Left renal pelvis (tissue), 4 donors: ENCODE measurements at places on chromosomes 1 and 21. TPM values are rescaled to one million over a fixed set of nuclear protein-coding genes. Genes with fewer than 3 reads are reported as not detected.

DNA sequence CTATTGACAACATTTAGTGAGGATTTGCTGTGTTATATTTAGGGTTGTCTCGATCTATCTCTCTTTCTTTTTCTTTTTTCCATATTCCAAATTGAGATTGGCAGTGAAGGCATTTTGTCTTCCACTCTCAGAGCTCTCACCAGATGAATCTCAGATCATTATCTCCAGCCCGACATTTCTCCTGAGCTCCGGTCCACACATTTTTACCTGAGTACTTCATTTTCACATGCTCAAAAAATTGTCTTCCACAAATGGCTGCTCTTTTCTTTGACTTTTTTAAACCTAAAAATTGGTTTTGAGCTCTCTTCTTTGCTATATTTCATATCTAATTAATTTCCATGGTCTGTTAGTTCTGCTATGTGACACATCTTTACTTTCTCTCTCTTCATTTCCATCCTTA, 56.9 kb upstream of the ASB17 start:
- DNase-seq = no peak

DNA sequence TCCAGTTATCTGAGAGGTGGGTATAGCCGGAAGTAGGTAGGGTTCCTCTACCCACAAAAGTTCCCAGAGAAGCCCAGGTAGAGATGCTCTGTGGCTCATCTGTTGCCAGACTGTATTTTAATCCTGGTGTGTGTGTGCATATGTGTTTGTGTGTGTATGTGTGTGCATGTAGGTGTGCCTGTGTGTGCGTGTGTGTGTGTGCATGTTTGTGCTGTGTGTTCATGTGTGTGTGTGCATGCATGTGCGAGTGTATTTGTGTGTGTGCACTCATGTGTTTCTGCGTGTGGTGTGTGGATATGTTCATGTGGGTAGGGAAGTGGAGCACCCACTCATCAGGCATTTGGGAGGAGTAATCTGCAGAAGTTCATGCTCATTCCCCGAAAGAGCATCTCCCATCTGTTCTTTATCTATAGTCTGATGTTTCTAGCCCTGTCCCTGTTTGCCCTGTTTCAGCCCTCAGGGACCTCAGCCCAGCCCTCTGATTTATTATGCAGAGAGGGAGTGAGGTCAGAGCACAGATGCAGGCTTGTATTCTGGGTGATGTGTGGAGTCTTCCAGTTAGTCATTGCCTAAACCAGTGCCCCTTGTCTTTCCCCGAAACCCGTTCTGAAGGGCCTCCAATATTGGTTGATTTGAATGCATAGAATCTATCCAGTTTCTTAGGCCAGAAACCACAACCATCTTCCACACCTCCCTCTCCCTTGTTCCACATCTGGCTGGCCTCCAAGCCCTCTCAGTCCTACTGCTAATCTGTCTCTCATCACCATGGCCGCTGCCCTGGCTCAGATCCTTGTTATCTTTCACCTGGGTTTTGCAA, 69.1 kb downstream of the DISC1 start:
- DNase-seq = no peak

CLDN17 gene
- not detected for polyA plus RNA-seq

GRCh38 chr1:36175137-36176095, 19.5 kb downstream of the MAP7D1 start:
- DNase-seq = no peak

DNA sequence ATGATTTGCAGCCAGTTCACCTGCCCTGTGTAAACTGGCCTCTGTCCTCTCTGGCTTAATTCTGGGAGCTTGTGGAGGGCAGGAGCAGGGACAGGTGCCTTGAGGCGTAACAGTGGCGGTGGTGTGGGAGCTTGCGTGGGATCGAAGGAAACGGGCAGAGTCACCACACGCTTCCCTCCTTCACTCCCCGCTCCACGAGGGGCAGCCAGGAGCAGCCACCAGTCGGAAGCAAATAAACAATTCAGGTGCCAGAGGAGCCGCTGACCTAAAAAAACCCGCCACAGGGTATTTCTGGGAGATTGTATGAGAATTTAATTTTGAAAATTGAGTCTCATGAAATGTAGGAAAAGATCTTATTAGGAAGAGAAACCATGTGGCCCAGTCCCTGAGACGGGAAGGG, 26.0 kb downstream of the FAAP20 start:
- no peak for DNase-seq

GUCA2A gene
- polyA plus RNA-seq = not detected

TNFRSF1B gene
- 8.5 TPM for polyA plus RNA-seq

VSIG8 gene
- 0.76 TPM for polyA plus RNA-seq

DNA sequence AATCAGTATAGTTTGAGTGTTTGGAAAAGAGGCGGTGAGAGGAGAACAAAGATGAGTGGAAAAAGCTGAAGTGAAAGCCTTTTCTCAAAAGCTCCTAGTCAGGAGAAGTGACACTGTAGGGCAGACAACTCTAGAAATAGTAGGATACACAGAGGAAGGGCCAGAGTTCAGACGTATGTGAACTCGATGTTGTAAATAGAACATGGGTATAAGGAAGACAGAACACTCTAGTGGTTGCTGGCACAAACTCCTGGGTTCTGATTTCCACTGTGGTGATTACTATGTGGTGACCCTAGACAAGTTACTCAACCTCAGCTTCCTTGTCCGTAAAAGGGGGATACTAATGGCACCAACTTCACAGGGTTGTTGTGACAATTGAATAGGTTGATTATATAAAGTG, 30.2 kb upstream of the MGST3 start:
- DNase-seq = no peak

DNA sequence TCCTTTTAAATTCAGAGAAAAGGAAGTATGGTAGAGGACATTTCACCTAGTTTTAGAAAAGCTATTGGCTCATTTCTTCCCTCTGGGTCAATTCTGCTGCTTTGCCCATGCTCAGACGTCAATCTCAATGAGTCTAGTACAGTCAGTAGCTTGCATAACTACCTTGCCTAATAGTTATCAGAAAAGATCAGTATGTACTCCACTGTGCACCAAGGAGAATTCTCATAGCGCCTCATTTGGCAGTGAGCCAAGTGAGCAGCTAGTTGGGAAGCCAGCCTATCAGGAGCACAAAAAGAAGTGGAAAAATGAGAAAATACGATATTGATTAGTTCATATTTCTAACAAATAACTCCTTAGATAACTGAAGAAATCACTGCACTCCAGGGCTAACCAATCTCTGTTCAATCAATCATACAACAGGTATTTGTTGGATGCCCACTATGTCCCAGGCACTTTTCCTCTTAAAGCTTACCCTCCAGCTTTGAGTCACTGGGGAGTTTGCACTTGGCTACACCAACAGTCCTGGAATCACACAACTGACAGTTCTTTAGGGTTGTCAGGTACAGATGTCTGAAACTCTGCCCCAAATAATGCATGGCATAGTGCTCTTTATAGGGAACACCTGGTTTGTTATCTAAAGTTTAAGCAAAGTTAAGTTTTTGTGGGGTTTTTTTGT, 50.2 kb downstream of the PRDX6 start:
- no peak for DNase-seq

TFAP2E gene
- polyA plus RNA-seq = 0.96 TPM

DNA sequence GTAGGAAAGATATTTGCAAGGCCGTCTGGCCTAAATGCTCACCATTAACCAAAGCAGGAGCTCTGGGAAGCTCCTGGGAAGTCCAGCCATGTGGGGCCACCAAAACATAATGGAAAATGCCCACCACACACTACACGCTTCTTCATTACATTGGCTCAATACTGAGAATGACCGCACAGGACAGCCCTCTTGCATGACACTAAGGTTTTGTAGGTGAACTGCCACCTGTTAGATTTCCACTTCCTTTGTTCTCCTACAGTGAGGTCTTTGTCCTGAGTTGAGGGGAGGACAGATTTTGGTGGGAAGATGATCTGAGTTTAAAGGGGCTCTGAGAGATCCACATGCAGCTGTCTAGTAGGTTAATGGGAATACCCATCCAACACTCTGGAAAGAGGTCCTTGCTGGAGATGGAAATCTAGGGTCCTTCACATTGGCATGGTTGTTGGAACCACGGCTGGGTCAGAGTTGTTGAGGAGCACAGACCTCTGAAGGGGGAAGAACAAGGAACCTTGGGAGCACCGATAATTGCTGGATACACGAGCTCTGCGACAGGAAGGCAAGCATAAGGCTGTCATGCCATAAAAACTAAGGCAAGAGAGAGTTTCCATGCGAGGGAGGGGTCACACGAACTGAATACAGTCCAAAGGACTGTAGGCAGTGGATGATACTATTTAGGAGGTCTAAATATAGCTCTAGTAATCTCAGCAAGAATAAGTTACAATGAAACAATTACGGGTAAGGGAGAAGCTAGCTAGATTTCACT, 105.5 kb upstream of the IRF2BP2 start:
- DNase-seq = no peak

DNA sequence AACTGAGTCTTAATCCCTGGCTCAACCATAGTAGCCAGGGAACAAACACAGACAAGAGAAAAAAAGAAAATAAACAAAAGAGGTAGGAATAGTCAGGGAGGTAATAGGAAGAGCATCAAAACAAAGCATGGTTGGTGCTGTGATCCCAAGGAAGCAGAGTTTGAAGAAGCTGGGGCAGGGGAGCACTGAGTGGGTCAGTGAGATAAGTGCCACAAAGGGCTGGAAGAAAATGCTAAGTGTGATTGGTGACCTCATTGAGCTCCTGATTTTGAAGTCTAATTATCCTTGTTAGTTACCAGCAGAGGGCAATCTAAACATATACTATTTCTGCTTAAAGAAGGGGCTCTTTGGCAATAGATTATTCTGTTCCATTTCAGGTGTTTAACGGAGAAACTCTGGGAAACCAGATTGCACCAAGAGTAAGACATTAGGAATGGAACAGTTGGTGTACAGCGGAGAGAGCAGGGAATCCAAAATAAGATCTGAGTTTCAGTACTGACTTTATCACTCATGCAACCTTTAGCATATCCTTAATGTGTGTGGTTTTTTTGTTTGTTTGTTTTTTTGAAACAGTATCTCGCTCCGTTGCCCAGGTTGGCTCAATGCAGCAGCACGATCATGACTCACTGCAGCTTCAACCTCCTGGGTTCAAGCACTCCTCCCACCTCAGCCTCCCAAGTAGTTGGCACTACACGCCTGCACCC, 30.7 kb upstream of the KIAA1614 start:
- DNase-seq = peak; percentile 29

GRCh38 chr1:47616906-47617305, 179.1 kb downstream of the FOXD2 start:
- no peak for DNase-seq

AADACL4 gene
- polyA plus RNA-seq = 1.8 TPM

CMPK1 gene
- polyA plus RNA-seq = 74.5 TPM

DNA sequence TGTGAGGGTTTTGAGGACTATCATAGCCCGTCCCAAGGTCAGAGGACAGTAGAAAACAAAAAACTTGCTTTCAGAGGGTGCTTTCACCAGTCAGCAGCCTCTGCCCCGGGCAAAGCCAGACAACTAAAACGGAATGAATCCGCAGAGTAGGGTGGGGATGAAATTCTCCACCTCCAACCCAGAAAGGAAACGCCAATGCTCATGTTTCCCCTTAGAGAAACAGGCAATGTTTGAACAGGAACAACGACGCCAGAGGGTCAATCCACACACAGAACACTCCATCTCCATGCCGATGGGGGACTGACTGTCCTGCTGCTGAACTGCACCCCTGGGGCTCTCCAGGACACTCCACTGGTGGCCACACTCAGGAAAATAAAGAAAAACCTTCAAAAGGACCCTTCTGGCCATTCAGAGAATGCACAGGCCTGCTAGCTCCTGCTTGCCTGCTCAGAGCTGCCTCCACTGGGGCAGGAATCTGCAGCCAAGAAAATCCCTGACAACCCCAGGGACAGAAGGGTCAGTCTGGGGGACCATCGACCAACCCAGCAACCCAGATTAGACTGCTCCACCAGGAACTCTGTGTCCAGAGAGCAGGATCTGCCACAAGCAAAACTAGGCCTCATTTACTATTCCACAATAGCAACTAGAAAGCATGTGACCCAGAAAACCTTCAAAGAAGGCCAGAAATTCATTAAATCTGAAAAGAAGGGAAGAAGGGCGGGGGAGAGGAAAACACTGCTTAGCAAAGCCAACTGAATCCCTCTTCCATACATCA, 116.0 kb downstream of the TOMM20 start:
- DNase-seq = no peak
